ENCODE measurements at places on chromosomes 5 and 9.
A peak's percentile ranks its signal among the peaks of the same experiment; 100 is the strongest.

DNA sequence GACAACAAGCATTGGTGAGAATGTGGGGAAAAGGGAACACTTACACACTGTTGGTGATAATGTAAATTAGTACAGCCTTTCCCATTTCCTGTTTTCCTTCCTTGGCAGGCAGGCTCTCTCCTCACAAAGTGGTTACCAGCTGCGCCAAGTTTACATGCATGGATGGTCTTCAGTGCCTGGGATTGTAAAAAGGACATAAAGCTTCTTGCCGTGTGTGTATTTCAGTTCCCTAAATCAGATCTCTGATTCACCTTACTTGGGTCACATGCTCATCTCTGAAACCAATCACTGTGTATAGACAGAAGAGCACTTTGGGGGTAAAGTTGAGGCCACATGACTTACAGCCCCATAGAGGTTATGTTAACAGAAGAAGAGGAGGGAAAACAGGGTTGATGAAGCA is 92.8 kb downstream of the CAVIN4 start:
- DNase-seq = no peak

- peak; percentile 60 for DNase-seq
Measured at GRCh38 chr9:76403352-76403751, 9.1 kb upstream of the RFK start.

GRCh38 chr5:112245656-112246055 is 173.4 kb downstream of the EPB41L4A start:
- no peak for DNase-seq

GRCh38 chr9:99353408-99353807 is 131.3 kb downstream of the SEC61B start:
- no peak for DNase-seq

DNA sequence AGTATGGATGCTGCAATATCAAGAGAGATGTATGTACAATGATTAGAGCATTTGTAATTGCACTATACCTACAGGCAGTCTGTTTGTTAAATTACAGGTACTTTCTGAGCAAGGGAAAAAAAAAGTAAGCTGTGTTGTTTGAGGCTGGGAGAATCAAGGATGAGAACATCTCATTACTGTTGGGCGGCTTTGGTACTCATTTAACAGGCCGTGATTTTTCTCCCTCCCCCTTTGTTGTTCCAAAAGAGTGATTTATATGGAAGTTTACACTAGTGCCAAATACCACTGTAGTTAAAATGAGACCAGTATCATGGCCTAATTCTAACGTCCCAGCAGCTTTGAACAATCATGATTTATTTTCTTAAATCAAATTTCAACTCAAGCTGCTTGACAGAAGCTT is 71.2 kb upstream of the GNA14 start:
- no peak for DNase-seq

GRCh38 chr5:425714-426113 is 17.3 kb upstream of the EXOC3 start:
- DNase-seq = no peak

GRCh38 chr5:19018822-19019221 is 969.2 kb downstream of the CDH18 start:
- no peak for DNase-seq
